ENCODE measurements at places on chromosomes 5 and 9. TPM values are rescaled to one million over a fixed set of nuclear protein-coding genes. Genes with fewer than 3 reads are reported as not detected.

GRCh38 chr5:112848116-112848811 is 12.8 kb upstream of the SRP19 start:
- DNase-seq = no peak

DNA sequence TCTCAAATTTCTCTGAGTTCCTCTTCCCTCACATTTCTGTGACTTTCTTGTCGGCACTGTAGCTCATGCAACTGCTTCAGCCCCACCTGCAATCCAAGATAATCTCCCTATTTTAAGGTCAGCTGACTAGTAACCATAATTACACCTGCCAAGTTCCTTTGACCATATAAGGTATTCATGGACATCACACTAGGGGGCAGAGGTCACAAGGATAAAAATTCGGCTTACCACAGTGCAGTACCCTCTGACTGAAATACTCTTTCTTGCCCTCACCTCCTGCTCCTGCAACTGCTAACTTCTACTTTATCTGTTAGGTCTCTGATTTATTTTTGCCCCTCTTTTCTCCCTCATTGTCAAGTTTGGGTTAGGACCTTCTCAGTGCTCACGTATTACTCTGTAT is 144.2 kb downstream of the GDNF start:
- no peak for DNase-seq

ADRB2 gene
- 11.2 TPM for total RNA-seq

DNA sequence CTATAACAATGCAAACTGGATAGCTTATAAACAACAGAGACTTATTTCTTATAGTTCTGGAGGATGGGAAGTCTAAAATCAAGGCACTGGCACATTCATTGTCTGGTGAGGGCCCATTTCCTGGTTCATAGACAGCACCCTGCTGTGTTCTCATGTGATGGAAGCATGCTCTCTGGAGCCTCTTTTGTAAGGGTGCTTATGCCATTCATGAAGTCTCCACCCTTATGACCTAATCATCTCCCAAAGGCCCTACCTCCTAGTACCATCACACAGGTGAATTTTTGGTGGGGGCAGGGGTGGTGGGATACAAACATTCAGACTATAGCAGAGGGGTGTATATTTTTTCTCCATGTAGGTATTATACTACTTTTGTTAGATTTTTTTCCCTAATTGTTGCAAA is 92.4 kb downstream of the UNC13B start:
- DNase-seq = no peak

GRCh38 chr5:57862471-57862911 is 379.9 kb upstream of the ACTBL2 start:
- no peak for DNase-seq

DNA sequence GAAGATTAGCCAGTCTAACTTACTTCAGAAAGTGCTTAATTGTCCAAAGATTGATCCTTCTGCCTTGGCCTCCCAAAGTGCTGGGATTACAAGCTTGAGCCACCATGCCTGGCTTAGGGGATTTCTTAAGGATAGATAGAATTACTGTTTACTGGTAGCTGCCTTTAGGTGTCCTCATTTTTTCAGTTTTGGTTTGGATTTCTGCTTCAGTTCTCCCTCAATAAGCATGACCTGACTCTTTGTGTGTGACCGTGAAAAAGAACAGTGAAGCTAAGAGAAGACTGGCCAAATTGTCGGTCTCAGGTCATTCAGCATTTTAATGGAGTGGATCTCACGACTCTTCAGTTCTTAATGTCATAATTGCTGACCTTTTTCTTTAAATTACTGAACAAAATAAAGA is 22.9 kb upstream of the CMYA5 start:
- no peak for DNase-seq

GRCh38 chr5:1847056-1847455 is 35.7 kb downstream of the IRX4 start:
- DNase-seq = no peak

PCDHA1 gene
- total RNA-seq = not detected

DNA sequence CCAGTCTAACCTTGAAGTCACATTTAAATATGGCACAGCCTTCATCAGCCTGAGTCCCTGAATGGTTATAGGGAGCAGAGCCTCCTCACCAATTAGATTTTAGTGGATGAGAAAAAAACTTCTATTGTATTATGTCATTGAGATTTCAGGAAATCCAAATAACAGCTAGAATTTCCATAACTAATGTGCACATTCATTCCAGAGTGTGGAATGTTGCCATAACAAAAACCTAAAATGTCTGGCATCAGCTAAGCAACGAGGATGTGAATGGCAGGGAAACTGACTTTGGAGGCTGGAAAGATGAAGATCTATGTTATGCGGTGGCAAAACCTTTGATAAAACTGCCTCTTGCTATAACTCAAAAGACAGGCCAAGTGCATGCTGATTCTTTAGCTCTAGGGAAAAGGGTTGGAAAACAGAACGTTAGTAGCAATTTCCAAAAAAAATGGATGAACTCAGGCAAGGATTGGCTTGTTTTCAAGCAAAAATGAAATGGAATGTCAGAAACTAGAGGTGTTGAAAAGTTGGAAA is 91.3 kb upstream of the NFIB start:
- no peak for DNase-seq

SHISAL2B gene
- total RNA-seq = not detected

JAKMIP2 gene
- total RNA-seq = not detected

AMBP gene
- total RNA-seq = 6.6 TPM

GRCh38 chr9:93686880-93687236 is 110.5 kb downstream of the PHF2 start:
- DNase-seq = no peak

GRCh38 chr9:38026021-38026809 is 42.8 kb downstream of the SHB start:
- peak; percentile 25 for DNase-seq

- DNase-seq = no peak
These were observed 639 bp downstream of the INVS start for GRCh38 chr9:100099722-100100042.

- no peak for DNase-seq
These were observed 7.3 kb upstream of the CDC14B start for GRCh38 chr9:96626912-96627311.

DNA sequence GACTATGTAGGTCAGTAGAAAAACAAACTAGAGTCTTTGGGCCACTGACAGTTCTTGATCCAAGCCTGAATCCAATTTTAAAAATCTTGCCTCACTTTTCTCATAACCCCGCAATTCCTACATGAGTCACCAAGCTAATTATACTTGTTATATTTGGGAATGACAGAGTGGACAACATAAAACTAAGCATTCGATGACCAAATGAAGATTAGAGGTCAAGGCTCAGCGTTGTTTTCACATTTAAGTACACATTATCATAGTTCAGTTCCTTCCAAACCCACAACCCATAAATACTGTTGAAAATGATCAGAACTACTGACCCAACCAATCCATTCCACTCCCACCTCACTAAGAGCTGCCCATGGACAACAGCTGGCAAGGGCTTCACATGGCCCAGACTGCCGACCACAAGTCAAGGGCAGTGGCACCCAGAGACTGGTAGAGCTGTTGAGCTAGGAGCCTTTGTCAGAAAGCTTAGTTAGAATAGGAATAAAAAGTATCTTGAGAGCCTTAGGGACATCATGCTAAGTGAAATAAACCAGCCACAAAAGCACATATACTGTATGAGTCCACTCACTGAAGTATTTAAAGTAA is 64.2 kb downstream of the MYO10 start:
- DNase-seq = no peak

DNA sequence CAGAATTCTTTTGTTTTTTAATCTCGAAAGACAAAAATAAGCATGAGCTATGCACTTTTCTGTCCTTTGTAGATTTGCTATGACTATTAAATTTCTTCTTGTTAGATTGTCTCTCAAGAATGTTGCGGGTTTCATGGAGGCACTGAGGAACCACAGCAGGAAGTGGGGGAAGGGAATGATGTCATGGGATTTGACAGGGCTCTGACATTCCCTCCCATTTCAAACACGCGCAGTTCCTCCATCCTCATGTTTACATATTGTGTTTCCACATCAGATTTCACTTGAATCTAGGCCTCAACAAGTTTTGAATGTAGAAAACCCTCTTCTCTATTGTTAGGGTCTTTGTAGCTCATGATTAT is 154.8 kb downstream of the PALM2AKAP2 start:
- DNase-seq = no peak

DNA sequence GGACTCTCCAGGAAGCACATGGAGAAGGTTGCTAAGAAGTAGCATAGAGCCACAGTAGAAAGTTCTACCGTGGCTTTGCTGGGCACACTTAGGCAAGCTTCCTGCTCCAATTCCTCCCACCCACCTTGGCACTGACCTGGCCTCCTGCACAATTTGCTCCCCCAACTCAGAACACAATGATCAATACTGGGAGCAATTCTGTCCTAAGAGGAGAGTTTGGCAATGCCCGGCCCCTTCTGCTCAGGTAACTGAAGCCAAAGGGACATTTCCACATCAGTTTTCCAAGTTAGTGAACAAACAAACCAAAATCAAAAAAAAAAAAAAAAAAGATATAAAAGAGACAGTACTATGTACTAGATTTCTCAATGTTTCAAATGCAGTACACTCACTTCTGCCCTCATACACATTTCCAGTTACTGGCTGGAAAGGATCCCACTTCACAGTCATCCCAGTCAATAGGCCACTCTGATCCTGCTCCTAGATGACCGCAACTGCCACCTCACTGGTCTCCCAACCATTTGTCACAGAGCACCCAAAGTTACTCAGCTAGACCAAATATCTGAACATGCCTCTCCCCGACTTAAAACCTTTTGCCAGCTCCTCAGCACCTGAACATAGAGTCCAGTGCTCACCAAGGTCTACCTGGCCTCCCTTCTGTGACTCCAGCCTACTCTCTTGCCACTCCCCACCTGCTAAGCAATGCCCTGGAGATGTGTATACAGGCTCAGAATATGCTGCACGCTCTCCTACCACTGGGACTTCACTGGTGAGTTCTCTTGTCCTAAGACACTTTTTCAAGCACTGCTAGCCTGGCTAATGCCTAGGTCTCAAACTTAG is 21.3 kb downstream of the ABCA1 start:
- DNase-seq = no peak

GRCh38 chr5:86689103-86689729 is 71.5 kb downstream of the COX7C start:
- no peak for DNase-seq

DNA sequence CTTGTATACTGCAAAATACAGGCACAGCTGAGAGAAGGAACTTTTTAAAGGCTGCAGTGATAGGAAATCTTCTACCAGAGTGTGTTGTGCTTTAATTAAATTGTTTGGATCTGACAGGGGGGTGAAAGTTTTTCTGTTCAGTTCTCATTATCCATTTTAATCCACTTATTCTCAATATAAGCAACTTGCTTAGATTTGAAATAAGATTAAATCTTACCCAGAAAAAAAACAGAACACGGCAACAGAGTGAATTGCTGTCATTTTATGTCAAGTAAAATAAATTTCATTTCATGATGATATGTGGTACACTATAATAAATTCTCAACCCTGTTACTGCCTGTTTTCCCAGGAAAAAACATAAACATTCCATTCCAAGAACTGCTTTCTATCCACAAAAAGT is 37.1 kb upstream of the CAMK4 start:
- DNase-seq = no peak

- no peak for DNase-seq
These were observed 32.6 kb upstream of the PLAC8L1 start for GRCh38 chr5:146137967-146138403.

- DNase-seq = no peak
These were observed 158.1 kb downstream of the ARRDC3 start for GRCh38 chr5:91224969-91225368.

ATP10B gene
- total RNA-seq = 0.43 TPM

DNA sequence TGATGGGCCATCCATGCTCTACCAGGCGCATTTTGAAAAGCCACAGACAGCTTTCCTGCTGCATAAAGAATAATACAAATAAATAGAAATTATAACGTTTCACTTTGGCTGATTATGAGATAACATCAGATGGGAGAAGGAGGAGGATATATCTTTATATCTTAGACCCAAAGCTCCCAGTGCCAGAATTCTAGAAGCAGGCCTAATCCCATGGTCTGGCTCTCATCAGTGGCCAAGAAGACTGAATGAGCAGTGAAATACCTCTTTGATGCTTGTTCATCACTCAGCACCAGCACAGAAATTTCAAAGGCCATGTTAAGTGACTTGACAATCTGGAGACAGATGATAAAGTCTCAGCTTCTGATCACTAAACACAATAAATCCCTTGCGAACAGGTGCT is 107.6 kb downstream of the PPP2R2B start:
- DNase-seq = no peak

DNA sequence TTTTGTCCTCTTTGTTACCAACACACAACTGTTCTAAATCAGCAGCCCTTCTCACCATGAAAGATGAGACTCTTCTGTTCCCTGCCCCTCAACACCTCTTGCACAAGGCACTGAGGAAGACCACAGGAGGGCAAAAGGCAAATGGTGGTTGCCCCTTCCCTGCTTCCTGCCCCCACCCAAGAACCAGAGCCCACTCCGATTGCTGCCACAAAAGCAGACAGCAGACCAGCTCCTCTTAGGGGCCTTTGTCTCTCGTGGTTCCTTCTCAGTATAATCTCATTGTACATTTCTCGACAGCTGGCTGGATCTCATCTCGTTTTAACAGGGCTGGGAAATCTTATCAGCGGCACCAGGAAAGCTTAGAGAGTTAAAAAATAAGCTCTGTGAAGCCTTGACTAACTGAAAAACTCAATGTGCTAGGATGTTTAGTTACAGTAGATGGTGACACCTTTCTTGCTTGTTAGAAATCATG is 1.1 kb downstream of the MVB12B start:
- no peak for DNase-seq

- no peak for DNase-seq
These were observed 203.1 kb upstream of the ARRDC3 start for GRCh38 chr5:91586232-91586631.

GRCh38 chr5:68680366-68680765 is 413.4 kb upstream of the SLC30A5 start:
- DNase-seq = no peak
